ENCODE measurements at places on chromosomes 3 and 15.

GRCh38 chr15:35567392-35567791 is 21.4 kb upstream of the DPH6 start:
- DNase-seq, result no peak

GRCh38 chr15:70245932-70246622 is 148.4 kb upstream of the TLE3 start:
- DNase-seq, result peak; percentile 58

DNA sequence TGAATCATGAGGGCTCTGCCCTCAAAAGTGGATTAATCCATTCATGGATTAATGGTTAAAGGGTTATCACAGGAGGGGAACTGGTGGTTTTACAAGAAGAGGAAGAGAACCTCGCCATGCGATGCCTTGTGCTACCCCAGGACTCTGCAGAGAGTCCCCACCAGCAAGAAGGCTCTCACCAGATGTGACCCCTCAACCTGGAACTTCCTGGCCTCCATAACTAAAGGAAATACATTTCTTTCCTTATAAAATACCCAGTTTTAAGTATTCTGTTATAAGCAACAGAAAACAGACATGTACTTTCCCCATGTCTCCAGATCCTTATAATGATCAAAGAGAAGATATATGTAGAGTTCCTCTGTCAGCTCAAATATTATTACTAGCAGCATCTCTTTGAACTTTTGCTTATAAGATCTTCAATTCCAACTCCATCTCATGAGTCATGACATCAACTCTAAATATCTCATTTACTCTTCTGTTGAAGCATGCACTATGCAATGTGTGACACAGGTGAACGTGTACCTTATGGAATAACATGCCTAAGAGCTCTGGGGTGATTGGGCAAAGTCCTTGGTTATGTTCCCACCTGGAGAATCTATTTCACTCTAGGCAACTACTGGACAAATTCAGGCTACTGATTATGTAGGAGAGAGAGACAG is 37.5 kb upstream of the ZBTB38 start:
- no peak for DNase-seq

DNA sequence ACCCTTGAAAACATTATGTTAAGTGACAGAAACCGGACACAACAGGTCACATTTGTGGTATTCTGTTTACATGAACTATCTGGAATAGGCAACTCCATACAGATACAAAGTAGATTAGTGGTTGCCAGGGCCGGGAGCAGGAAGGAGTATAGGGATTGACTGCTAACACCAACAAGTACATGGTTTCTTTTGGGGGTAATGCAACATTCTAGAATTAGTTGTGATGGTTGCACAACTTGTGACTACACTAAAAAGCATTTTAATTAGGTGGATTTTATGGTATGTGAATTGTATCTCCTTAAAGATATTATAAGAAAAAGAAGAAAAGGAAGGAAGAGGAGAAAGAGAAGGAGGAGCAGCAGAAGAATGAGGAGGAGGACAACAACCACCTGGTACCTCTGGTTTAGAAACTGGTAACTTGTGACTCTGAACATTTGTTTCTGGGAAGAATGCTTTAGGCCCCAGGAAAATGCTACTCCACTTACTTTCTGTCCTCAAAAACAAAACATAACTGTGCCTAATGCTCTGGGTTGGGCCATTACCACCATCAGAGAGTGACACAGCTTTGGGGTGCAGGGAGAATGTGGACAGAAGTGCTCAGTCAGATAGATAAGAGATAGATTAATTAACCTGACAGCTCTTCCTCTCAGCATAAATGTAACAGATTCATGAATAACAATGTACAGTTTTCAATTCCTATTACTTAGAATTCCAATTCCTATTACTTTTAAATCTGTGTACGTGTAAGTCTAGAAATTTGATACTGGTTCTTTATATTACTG is 20.3 kb downstream of the SETMAR start:
- no peak for DNase-seq

- no peak for DNase-seq
These were observed 113.0 kb upstream of the PFN2 start for GRCh38 chr3:150083655-150084042.

DNA sequence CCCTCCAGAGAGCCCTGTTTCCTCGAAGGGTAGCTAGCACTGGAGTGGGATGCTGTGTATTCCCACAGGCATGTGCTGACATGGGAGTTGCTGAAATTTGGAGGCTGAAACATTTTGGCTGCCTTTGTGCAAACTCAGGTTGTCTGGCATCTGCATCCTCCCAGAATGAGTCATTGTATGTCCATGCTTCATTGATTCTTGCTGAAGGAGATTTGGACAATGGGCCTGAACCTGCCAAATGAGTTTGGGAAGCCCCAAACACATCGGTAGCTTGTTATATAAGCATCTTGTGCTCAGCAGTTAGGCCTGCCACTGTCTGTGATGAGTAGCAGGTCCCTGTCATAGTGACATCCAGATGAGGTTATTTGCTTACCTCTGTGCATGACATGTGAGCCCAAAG is 160.0 kb downstream of the IL5RA start:
- no peak for DNase-seq

GRCh38 chr3:61913701-61914100 is 352.3 kb downstream of the PTPRG start:
- DNase-seq, result no peak

DNA sequence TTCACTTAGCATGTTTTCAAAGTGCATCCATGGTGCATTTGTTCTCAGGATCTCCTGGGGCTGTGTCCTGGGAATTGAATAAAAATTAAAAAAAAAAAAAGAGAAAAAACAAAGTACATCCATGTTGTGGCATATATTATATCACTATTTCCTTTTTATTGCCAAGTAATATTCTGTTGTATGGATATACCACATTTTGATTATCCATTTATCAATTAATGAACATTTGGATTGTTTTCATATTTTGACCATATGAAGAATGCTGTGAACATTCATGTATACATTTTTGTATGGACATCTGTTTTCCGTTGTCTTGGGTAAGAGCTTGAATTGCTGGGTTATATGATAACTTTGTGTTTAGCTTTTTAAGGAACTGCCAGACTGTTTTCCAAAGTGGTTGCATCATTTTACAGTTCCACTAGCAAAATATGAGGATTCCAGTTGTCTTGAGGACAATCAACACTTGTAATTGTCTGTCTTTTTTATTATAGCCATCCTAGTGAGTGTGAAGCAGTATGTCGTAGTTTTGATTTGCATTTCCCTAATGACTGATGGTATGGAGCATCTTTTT is 44.5 kb downstream of the CTDSPL2 start:
- no peak for DNase-seq

- no peak for DNase-seq
These were observed 48.5 kb downstream of the GRIP2 start for GRCh38 chr3:14491396-14492190.

- no peak for DNase-seq
These were observed 53.6 kb upstream of the ATP13A3 start for GRCh38 chr3:194540274-194540905.

- no peak for DNase-seq
These were observed 6.8 kb upstream of the ZNF770 start for GRCh38 chr15:34994925-34995324.

DNA sequence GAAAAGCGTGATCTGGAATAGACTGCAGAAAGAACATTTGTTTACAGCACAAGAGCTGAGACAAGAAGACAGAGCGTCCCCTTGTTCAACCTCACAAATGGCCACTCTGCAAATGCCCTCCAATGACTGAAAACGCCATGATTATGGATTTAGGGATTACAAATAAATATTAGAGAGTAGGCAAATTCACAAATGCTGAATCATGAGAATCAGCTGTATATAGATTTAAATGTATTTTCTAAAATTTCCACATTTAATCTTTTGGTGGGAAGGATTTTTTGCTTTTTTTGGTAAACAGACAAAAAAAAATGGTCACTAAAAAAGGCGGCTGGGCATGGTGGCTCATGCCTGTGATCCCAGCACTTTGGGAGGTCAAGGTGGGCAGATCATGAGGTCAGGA is 10.6 kb upstream of the POLG start:
- DNase-seq, result no peak

DNA sequence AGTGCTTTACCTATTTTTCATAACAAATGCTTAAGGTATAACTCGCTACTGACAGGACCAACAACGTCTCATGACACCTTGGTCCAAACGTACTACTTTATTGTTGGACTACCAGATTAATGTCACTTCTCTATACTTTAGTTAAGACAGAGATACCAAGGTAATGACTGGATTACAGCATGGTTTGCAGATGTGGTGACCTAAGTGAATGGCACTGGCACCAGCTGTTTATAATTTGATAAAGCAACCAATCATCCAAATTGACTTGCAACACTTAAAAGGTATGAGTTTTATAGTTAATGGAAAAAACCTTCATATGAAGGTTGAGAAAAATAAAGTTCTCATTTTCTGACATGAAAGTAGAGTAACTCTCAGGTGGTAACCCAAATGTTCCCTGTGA is 209.0 kb downstream of the NEK10 start:
- no peak for DNase-seq

- DNase-seq, result peak; percentile 71
These were observed 56.0 kb downstream of the KBTBD12 start for GRCh38 chr3:127970966-127971592.

DNA sequence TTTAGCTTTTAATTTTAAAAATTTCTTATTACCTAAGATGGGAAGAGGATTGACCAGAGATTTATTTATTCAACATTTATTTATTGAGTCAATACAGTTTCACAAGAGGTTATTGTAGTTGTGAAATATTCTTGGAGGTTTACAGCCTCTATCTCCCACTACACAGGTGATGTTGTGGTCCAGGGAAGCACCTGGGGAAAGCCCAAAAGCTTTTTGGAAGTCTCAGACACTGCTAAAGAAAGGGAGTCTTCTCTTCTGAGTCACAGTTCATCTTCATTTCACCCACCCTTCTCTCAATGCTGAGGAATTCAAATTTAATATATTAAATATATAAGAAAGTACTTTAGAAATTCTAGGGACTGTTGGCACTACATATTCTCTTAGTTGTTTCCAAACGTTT is 41.8 kb downstream of the SERPINI1 start:
- DNase-seq, result no peak

- no peak for DNase-seq
These were observed 801 bp downstream of the CA12 start for GRCh38 chr15:63380808-63381282.

DNA sequence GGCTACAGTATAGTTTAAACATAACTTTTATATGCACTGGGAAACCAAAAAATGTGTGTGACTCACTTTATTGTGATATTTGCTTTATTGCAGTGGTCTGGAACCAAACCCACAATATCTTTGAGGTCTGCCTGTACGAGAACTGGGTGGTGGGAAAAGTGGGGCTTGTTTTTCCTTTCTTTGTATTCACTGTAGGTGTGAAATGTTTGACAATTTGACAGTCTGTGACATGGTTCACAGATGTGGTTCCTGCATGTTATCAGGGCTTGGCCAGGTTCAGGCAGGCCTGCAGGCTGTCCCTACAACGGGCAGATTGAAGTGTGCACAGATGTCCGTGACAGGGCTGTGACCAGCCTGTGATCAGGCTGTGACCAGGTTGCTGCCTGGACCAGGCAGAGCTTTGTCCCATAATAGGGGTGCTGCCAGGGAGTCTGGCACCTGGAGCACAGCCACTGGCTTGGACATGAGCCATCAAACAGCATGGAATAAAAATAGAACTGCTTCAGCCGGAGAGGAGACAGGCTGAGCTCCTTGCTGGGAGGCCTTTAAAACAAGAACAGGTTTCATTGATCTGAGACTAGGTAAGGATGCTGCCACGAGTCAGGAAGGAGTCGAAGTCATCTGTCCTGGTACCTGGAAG is 61.0 kb downstream of the KLF13 start:
- DNase-seq, result no peak

DNA sequence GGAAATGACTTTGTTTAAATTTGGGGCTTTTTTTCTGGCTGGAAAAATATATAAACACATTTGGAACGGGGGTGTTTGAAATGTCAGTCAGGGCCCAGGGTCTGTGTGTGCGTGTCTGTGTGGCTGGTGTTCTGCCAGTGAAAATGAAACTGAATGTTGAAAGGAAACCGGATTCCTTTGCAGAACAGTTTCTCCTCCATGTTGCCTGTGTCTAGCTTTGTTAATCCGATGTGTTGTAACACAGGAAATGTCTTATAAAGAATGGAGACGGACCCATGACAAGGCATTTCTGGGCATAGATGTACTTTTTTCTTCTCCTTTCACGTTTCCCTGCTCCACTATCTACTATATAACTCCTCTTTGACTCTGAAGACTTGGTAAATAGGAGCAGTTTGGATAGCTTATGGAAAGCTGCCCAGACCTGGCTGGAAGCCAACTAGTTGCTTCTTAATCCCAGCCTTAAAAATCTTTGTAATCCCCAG is 2.8 kb downstream of the SQOR start:
- peak; percentile 65 for DNase-seq

GRCh38 chr15:69912116-69912515 is 185.6 kb downstream of the TLE3 start:
- no peak for DNase-seq

DNA sequence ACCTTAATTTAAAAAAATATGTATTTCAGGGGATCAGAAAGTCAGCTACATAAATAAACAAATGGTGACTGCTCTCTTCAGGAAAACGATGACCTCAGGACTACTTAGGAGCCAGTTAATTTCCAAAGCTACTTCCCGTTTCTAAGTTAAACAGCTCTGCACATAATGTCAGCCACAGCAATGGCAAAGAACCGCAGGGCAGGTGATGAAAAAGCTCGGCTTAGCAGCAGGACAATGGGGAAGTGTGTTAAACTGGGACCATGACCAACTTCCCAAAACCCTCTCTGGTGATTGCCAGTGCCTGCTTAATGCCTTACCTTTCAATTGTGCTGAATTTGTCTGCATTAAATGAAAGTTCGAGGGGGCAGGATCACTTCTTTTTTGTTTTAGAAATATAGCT is 258.9 kb downstream of the FHIT start:
- no peak for DNase-seq

DNA sequence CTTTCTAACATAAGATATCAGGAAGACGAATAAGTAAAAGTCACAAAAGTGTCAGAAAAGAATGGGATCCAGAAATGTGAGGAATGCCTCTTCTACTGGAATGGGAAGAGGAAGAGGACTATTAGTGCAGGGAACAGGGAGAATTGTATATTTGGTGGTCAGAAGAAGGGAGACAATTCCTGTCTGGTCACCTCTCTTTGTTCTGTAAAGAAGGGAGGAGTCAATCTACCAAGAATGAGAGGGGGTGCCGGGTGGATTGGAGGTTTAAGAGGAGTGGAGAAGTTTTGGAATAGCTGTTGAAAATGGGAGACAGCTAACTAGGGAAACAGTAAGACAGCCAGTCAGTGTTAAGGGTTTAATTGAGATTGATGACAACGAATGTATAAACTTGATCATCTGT is 20.1 kb downstream of the COMMD2 start:
- DNase-seq, result no peak

DNA sequence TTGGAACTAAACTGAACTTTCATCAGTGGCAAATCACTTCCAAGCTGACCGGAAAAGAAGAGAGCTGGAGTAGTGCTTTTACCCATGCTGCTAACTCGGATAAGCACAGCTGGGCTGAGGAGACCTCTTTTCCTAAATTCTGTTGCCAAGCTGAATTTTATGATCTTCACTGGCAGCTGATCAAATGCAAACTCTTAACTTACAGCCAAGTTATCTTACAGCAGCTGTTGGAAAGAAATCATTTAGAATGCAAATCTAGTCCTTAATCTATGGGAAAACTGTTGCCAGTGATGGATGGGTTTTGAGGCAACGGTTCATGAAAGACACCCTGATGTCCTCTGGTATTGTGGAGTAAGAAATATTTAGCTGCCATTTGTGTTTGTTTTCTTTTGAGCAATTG is 216.5 kb downstream of the ZNF385D start:
- DNase-seq, result no peak

- no peak for DNase-seq
These were observed 333.2 kb upstream of the TRIM42 start for GRCh38 chr3:140344601-140345205.

- DNase-seq, result no peak
These were observed 84.0 kb downstream of the STT3B start for GRCh38 chr3:31616711-31617110.

- DNase-seq, result no peak
These were observed 23.9 kb downstream of the ITPR1 start for GRCh38 chr3:4517093-4517492.
